ENCODE measurements at places on chromosomes 1 and 21.

DNA sequence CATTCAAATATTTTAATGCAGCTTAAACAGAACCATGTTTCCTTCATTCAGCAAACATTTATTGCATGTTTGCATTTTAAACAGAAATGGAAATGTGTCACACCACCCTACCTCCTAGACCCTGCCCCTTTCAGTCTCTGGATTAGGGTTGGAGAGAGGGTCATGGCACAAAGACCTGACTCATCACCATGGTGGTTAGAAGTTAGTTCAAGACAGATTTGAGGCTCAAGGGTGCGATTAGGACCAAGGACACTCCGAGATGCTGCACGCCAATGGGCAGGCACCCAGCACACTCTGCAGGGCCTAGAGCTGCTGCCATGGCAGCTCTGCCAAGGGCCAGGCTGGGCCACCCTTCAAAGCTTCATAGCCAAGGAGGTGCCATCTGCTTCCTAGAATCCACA lies 86.9 kb downstream of the NAV1 start:
- peak; percentile 67 for DNase-seq

DNA sequence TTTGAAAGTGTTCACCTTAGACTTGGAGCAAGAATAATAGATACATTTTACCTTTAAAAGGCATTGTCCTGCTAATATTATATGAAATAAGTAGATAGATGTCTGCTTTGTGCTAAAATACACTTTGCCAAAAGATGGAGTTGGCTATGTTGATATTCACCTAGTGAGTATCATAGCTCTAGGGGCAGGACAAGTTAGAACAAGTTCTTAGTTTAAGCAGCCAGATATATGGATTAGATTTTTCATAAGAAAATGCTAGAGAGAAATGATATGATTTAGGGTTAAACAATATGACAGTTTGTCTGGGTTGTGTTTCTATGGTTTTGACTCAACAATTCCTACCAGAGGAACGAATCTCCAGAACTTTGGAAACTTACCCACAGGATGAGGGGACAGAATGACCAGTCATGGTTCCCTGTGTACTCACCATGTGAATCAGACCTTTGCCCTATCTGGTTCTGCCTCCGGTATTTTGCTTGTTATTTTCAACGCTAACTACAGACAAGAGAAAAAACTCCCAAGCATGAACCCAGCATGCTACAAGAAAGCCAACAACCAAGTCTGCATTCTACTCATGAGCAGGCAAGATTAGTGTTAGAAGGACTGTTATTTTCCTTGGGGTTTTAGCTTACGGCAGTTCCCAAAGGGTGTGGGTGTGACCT lies 1.7 kb downstream of the F5 start:
- peak; percentile 3 for DNase-seq

DNA sequence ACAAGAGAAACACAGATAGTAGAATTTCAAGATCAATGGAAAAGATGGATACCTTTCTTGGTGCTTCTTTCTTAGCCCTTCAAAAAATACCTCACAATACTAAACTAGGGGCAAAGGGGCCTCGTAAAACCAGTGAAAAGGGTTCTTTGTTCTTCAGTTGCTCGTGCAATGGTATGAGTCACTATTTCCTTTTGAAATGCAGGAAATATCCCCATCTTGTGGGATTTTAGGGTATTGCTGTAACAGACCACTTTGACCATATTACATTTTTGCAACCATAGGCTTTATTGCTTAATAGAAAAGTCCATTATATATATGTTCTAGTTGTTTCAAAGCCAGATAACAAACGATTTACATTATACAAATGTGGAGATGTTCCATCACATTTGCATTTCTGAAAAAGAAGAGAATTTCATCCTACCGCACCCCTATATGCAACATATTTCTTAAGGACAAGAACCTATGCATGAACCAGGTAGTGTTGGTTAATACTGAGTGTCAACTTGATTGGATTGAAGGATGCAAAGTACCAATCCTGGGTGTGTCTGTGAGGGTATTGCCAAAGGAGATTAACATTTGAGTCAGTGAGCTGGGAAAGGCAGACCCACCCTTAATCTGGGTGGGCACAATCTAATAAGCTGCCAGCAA lies 88.6 kb upstream of the PKN2 start:
- peak; percentile 68 for DNase-seq

GRCh38 chr1:32636914-32637645 lies 13.3 kb downstream of the ZBTB8OS start:
- DNase-seq, result no peak

- no peak for DNase-seq
These were observed 6.1 kb downstream of the GAS5 start for GRCh38 chr1:173861731-173862145.

DNA sequence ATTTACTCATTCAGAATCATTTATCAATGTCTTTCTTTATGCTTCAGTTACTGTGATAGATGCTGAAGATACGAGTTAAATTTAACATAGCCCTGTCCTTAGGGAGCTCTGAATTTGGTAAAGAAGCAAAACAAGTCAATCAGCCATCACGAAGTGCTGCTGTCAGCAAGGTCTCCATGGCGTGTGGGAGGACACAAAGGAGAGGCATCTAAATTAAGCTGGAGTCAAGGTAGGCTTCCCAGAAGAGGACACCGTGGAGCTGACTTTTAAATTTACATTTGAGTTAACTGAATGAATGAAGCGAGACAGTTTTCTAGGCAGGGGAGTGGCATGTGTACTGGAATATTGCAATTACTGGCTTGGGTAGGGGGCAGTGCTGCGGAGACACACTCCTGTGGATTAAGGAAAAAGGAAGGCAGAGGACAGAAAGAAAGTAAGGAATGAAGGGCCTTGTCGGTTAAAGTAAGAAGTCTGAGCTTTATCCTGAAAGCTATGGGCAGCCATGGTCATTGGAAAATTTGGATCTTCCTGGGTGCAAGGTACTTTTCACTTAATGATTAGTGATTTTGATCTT lies 41.3 kb upstream of the C1orf87 start:
- DNase-seq, result no peak

DNA sequence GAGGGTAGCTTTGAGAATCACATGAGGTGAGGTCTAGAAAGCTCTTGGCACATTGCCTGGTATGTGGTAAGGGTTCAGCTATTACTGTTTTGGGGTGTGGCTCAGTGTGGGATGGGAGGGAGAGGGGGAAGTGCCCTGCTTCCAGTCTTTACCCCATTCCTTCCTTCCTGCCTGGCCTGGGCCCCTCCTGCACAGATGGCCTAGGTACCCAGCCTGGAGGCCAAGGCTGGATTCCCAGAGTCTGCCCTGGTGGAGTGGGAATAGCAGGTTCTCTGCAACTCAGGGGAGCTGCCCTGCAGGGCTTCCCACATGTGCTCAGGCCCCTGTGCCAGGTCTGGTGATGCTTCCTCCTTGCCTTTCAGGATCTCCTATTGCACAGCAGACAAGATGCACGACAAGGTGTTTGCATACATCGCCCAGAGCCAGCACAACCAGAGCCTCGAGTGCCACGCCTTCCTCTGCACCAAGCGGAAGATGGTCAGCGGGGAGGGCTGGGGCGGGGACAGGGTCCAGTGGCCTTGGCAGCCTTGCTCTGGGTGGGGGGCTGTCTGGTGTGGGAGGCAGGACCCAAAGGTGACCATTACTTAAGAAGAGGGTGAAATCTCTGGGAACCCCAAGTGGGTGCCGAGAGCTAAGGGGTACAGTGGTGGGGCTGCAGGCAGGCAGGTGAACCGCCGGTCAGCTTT lies 13.5 kb downstream of the LDLRAP1 start:
- peak; percentile 74 for DNase-seq

- no peak for DNase-seq
These were observed 8.5 kb upstream of the B4GALT3 start for GRCh38 chr1:161185732-161186311.

- peak; percentile 4 for DNase-seq
These were observed 25.3 kb downstream of the CACNA1E start for GRCh38 chr1:181508486-181509165.

GRCh38 chr1:11352816-11353799 lies 80.1 kb downstream of the UBIAD1 start:
- DNase-seq, result peak; percentile 26

- no peak for DNase-seq
These were observed 362.6 kb downstream of the MATN1 start for GRCh38 chr1:30360753-30361152.

GRCh38 chr1:64616039-64616438 lies 128.8 kb upstream of the RAVER2 start:
- no peak for DNase-seq

GRCh38 chr1:223611936-223612335 lies 53.6 kb downstream of the CAPN8 start:
- no peak for DNase-seq

DNA sequence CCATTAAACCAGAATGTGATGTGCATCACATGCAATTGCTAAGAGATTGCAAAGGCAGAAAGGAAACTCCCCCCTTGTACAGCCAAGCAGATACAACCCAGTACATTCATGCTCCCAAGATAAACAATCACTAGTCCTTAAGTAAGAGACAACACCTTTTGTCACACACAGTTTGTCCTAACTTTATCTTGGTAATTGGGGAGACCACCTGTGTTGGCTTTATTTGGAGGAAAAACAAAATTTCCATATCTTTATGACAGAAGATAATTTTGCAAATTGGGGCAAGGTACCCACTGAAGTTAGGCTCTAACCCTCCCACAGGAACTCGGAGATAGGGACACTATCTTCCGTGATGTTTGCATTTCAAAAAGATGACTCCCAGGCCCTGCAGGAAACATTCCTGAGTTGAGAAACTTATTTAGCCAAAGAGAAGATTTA lies 175.0 kb upstream of the TNR start:
- no peak for DNase-seq

DNA sequence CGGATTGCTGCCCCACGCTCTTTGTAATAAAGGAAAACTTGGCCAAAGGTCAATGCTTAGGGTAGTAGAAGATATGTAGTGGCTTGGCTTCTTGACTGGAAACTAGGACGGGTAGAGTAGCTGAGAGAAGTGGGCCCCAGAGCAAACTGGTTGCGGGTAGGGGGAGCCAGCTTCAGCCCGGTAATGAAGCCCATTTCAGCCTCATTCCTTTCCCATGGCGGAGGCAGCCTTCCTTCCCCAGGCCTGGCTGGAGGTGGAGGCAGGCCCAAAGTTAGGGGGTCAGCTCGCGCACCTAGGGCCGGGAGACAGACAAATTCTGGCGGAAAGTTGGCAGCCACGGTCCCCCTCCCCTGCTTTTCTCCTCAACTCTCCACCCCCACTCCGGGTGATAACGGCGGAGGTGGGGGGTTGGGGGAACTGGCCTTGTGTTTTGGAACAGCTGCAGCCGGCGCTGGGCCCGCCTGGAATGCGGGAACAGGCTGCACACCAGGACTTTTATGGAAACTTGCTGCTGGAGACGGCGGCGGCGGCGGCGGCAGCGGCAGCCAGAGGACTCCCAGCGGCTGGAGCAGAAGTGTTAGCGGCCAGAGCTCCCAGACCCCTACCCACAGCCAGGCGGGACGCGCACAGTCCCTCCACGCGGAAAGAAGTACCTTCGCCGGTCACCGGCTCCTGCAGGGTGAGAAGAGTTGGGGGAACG lies at the start of gene NEXN:
TSS of gene NEXN (plus strand) at position 544 of the 700 bp plus-strand sequence. CDS start 27,483 bp downstream, outside the sequence.
- peak; percentile 80 for DNase-seq

DNA sequence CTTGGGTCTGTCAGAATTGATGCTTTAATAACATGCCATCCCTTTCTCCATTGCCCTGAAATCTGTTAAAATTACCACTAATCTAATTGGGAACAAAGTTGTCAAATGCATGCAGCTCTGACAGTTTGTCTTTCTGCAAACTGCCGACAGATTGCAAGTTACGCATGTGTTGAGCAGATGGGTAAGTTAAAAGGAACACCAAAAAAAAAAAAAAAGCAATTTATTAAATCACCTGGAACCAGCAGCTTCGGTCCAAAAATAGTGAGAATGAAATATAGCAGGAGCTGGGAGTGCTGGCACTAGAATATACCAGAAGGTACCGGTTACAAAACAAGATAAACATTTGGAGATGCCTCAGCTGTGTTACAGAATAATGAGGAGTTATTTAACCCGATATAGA lies 149.6 kb upstream of the C1orf87 start:
- no peak for DNase-seq

DNA sequence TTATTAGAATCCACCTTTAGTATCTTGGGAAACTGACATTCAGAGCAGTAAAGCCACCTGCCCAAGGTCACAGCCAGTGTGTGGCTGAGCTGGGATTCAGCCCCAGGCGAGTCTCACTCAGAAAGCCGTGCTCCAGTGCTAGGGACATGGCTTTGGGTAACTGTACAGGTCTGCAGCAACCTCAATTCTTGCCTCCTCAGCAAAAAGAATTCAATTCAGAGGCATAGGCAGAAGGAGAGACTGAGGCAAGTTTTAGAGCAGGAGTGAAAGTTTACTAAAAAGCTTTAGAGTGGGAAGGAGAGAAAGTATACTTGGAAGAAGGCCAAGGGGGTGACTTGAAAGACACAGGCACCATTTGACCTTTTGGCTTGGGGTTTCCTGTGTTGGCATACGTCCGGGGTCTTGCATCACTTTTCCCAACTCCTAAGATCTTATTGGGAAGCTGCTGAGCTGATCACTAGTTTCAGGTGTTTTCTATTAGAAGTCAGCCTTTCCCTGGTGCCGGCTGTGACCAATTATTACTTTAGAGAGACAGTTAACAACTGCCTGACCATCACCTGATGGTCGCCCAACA lies 529.3 kb downstream of the MATN1 start:
- DNase-seq, result no peak

DNA sequence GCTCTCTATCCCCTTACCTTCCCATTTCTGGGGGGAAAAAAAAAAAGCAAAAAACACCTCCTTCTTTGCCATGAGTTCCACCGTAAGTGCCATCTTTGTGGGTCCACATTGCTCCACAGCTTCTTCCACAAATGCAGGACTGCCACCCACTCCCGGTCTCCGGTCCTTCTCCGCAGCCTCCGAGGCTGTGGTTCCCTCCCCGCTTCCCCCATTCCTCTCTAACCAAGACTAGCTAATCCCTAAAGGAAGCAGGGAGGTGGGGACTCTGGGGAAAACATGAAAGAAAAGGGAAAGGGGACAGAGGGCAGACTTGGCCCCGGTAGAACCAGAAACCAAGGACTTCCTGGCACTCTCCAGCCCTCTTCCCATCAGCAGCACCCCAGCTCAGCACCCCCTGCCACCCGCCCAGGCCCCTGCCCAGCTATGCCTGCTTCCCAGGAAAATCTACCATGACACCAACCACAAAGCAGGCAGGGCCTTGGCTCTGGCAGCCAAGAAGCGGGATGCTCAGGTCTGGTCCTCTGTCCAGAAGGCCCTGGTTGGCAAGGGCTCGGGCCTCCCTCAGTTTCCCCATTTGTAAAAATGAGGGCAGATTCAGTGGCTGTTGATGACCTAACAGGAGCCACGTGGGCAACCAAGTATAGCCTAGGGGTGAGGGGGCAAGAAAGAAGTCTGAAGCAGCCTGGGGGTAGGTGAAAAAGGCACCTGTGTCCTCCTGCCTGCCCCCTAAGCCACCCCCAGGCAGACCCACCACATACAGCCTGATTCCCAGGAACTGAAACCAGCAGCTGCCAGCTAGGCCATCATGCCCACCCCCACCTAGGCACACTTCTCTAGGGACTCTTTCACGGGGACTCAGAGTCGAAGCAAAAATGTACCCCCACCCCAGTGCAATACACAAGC lies 2.5 kb downstream of the EPHA2 start:
- no peak for DNase-seq

DNA sequence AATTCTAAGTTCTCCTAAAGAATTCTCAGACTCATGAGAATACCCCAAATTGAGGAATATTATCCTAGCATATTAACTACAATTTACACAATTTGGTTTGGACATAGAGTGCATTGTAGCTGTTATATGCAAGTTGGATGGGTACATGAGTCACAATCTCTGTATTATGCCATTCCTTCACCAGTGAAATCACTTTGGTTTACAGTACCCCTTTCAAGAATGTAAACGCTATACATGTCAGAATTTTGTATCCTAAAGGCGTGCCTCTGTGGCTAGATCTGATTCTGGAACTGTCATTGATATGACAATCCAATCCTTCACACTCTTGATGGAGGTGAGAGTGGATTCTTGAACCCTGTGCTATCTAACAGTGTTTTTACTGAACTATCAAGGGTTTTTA lies 6.7 kb upstream of the IL10RB start:
- DNase-seq, result no peak
